ENCODE measurements at places on chromosomes 3 and 15. TPM values are rescaled to one million over a fixed set of nuclear protein-coding genes. Genes with fewer than 3 reads are reported as not detected.

Gene ZNF662
- total RNA-seq, result 2.9 TPM

Gene CAND2
- 0.92 TPM for total RNA-seq

Gene SLC27A2
- total RNA-seq, result 0.39 TPM

Gene FOXL2NB
- not detected for total RNA-seq

Gene APOD
- total RNA-seq, result not detected

Gene HHLA2
- 0.41 TPM for total RNA-seq

Gene KIF23
- 0.81 TPM for total RNA-seq

Gene MAGI1
- total RNA-seq, result not detected

Gene GRM2
- total RNA-seq, result 5.4 TPM

Data from CD8-positive, alpha-beta T cell (primary cell).